Stimulated activated naive CD8-positive, alpha-beta T cell treated with anti-CD3 and anti-CD28 coated beads, Interleukin-15, Interleukin-2, amounts not matched to agents 100 U/mL and 50 U/mL, for 24 hours (primary cell): ENCODE measurements at places on chromosomes 1 and 21.

GRCh38 chr1:182060877-182061276 lies 635 bp downstream of the ZNF648 start:
- no peak for DNase-seq

GRCh38 chr21:45168522-45168921 lies 94.1 kb downstream of the ADARB1 start:
- no peak for DNase-seq

GRCh38 chr1:109479311-109479710 lies 4.4 kb upstream of the ATXN7L2 start:
- DNase-seq = no peak

- DNase-seq = no peak
These were observed 12.5 kb upstream of the KCNA2 start for GRCh38 chr1:110618668-110619067.

DNA sequence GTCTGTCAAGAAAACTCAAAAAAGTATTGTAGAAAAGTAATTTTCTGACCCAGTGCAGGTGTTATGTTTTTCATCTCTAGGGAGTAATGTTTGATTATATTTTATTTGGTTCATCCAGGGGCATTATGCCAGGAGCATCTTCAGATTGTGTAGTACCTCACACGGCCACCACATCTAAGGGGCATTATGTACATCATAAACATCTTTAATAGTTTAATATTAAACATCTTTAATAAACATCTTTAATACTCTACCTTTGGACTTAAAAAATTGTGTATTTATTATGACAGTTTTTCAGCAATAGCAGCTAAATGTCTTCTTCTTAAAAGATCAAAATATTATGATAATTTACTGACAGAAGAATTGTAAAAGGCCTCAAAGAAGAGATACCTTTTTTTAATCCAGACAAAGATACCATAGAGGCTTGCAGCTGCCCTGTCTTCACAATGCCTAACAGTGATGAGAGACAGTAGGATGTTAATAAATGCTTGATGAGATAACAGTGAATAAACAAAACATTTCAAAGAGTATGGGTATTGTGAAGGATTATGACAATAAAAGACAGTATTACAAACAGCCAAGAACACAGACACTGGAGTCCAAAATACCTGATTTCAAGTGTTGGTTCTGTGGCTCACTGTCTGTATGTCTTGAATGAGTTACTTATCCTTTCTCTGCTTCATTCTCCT lies 240.9 kb upstream of the ADGRL2 start:
- DNase-seq = no peak

- DNase-seq = no peak
These were observed 19.2 kb upstream of the EPS8L3 start for GRCh38 chr1:109782927-109783326.

- no peak for DNase-seq
These were observed 57.8 kb upstream of the ERRFI1 start for GRCh38 chr1:8083739-8084484.

GRCh38 chr1:228500143-228500734 lies 13.1 kb downstream of the RNF187 start:
- no peak for DNase-seq

GRCh38 chr1:29864431-29865022 lies 628.2 kb downstream of the PTPRU start:
- DNase-seq = no peak

DNA sequence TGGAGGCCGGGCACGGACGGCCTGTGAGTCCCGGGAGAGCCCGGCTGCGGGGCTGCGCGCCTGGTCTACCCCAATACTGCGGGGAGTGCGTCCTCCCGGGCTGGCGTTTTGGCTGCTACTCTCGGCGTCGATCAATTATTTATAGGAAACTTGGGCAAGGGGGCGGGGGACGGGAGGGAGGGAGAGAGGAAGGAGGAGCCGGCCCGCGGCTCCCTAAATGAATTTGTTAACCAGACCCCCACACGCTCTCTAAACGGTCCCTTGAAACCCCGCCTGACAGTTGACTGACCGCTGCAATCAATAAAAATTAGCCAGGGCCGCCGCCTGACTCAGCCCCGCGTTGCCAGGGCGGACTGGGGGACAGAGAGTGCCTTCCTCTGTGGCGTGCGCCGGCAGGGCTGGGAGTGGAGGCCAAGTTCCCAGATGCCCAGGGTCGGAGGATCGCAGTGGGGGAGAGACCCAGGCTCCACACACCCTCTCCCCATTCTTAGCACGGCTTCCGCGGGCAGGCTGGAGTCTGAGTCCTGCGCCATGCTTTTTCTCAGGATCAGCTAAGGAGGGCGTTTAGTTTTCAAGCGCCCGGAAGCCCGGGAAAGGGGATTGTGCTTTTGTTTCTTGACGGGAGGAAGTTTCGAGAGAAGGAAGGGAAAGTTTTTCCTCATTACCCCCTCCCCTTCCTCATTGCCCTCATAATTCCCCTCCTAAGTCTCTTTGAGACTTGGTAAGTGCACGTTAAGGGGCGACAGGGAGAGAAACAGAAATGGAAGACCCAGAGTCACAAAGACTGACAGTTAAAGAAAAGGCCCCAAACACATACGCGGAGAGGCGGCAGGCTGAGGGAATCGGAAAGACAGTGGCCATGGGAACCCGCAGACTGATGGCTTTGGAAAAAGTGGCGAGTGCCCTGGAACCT lies 6.2 kb downstream of the PAX7 start:
- DNase-seq = no peak

DNA sequence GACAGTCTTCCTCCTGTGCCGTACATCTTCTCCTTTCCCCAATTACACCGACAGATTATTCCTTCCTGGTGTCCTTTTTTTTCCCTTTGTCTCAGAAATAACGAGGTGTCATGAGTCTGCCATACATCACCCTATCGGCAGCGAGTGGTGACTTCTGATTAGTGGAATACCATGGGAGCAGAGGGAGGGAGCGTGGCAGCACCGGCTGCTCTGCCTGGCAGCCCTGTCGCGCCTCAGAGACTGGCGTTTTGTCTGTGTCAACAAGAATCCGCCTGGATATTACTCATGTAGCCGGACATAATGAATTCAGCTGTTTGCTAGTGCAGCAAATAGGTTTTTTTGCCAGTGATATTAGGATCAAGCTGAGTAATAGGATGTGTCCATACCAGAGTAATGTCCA lies 51.8 kb downstream of the UTP25 start:
- DNase-seq = no peak

GRCh38 chr1:204680461-204680860 lies 5.1 kb downstream of the LRRN2 start:
- DNase-seq = no peak

DNA sequence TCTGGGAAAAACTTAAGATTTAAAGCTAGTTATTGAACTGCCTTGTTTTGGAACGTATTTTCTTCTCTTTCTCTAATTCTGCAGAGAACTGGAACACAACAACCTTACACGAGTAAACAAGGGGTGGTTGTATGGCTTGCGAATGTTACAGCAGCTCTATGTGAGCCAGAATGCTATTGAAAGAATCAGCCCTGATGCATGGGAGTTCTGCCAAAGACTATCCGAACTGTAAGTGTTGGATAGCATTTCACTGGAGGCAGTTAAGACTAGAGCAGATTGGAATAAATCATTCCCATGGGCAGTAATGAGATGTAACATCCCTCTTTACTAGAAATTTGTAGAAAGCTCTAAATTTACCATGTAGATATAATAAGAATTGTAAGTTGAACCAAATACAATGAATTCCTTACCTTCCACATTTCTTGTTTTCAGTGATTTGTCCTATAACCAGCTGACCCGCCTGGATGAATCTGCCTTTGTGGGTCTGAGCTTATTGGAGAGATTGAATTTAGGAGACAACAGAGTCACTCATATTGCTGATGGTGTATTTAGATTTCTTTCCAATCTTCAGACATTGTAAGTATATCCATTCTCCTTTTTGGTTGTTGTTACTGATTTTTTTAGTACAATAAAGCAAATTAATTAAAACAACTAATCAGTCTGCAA lies 22.9 kb downstream of the LRIG2 start:
- DNase-seq = no peak

DNA sequence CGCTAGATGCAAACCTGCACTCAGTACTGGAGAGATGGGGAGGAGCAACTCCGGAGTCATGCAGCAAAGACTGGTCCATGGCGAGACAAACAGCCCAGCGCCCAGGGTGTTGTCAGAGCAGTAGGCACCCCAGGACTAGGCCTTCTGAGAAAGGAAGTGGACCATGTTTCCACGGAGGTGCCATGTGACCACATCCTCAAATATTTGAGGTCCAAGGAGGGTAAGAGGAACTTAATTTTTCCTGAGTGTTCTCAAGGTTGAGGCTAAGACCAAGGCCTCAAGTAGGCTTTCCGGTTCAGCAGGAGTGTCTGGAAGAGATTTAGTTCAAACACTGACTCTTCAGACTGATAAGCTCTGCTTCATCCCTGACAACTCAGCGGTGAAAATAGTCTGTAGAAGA lies 186.2 kb downstream of the RHOU start:
- no peak for DNase-seq

DNA sequence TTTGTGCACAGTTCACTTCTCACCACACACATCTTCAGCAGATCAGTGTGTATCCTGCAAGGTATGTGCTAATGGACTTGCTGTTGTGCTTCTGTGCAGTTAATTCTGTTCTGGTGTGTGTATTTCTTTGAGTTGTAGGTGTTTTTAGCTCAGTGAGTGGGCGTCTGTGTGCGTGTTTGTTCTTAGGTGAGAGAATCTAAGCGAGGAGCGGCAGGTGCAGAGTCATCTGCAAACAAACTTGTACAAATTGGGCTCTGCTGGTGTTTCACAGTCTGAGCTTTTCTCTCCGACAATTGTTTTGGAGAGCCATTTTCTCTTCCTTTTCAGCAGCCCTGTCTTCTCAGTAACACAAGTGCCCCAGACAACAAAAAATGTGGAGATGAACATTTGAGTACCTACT lies 43.6 kb downstream of the ACP6 start:
- DNase-seq = no peak
